RCC 7860 (cell line): ENCODE measurements at places on chromosomes 12 and 14.

GRCh38 chr12:69886715-69887114 lies 61.7 kb downstream of the MYRFL start:
- DNase-seq, result no peak

DNA sequence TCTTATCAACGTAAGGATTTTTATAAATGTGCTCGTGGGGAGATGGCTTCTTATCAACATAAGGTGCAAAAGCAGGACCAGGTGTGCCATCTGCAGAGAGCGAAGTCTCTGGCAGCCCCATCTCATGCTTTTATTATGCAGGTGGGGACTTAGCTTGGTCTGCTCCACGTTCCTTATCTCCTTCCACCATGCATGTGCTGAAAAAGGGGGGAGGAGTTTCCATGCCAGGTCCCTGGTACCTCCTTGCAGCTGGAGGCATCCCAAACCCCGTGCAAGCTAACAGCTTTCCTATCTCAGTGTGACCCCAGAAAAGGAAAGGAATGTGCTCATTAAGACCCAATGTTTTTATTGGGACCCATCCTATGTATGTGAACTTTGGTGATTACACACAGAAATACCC lies 608.5 kb downstream of the TMEM121 start:
- no peak for DNase-seq

- no peak for DNase-seq
Observed at GRCh38 chr14:26959972-26960660, 362.3 kb upstream of the NOVA1 start.

GRCh38 chr14:101027966-101028365 lies 124.4 kb upstream of the RTL1 start:
- no peak for DNase-seq

- DNase-seq, result no peak
Observed at GRCh38 chr12:108394196-108394595, 55.1 kb upstream of the CMKLR1 start.

GRCh38 chr14:95140060-95140858 lies 17.1 kb downstream of the DICER1 start:
- DNase-seq, result no peak

GRCh38 chr12:15688202-15688736 lies 100.9 kb downstream of the EPS8 start:
- no peak for DNase-seq

DNA sequence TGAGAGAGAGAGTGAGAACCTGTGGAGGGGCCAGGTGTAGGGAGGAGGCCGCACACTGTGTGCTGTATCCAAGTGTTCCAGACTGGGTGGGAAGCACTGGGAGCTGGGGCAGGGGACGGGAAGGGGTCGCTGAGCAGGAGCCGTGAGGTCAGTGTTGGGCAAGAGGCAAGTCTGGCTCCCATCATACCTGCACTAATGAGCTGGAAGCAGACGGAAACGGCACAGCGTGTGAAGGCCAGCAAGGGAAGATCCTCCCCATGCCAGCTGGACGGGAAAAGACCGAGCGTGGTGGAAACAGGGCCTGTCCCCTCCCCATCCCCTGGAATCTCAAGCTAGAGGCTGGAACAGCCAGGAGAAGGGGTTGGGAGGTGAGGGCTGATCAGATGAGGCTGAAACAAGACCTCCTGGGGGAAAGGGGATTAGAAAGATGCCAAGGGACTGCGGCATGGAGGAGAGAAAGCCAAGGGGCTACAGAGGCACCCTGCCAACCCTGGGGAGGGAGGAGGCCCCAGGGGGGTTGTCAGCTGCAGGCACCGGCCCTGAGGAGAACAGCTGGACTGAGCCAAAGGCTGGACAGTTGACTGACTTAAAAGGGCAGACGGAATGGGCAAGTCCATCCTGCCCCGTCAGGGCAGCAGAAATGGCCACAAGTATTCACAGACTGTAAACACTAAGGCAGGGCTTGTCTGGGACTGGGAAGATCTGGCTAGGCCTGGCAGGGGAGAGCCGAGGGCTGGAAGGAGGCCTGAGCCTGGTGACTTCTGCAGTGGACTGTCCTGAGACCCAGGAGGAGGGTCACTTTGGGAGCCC lies 19.0 kb upstream of the LTBP2 start:
- no peak for DNase-seq

DNA sequence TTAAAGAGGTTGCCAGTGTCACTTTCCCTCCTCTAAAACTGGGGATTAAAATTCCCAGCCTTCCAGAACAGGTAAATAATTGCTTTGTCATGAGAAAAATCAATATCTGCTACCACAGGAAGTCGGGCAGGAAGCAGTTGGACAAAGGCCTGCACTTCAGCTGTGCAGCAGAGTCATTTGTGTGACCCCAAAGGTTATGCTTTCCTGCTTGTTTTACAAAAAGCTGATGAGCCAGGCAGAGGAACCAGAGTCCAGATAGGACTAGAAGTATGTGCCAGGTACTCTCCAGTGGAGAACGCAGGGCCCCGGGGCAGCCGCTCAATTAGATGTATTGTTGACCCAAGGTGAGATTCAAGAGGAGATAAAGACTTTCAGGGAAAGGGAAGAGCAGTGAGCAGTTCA lies 117.1 kb upstream of the FRMD6 start:
- DNase-seq, result peak; percentile 54

GRCh38 chr12:89661706-89662330 lies 46.8 kb downstream of the ATP2B1 start:
- DNase-seq, result no peak

DNA sequence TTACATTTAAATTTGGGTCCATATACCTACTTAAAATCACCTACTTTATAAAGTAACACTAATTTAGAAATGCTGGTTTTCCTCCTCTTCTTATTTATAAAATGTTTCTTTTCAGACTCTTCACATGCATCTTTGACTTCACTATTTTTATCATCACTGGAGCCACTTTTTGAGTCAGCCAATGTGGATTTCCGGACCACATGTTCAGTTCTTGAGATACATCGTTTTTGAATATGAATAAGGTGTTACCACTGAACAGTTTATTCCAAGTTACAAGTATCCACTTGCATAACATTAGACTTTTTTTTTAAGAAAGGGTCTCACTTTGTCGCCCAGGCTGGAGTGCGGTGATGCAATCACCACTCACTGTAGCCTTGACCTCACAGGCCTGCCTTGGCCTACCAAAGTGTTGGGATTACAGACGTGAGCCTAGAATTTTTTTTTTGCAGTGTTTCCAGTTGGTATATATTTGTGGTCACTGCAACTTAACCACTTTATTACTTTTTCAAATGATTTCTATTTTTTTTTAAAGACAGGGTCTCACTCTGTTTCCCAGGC lies 5.7 kb downstream of the FNTB start:
- DNase-seq, result no peak

- no peak for DNase-seq
Observed at GRCh38 chr12:17976202-17976601, 113.8 kb downstream of the RERGL start.

GRCh38 chr14:65486863-65487262 lies 74.3 kb downstream of the FUT8 start:
- no peak for DNase-seq

- DNase-seq, result no peak
Observed at GRCh38 chr12:20011200-20011599, 357.1 kb upstream of the PDE3A start.

GRCh38 chr12:104313568-104314241 lies 10.2 kb downstream of the EID3 start:
- DNase-seq, result no peak

- no peak for DNase-seq
Observed at GRCh38 chr14:52575858-52576257, 23.2 kb downstream of the GPR137C start.

DNA sequence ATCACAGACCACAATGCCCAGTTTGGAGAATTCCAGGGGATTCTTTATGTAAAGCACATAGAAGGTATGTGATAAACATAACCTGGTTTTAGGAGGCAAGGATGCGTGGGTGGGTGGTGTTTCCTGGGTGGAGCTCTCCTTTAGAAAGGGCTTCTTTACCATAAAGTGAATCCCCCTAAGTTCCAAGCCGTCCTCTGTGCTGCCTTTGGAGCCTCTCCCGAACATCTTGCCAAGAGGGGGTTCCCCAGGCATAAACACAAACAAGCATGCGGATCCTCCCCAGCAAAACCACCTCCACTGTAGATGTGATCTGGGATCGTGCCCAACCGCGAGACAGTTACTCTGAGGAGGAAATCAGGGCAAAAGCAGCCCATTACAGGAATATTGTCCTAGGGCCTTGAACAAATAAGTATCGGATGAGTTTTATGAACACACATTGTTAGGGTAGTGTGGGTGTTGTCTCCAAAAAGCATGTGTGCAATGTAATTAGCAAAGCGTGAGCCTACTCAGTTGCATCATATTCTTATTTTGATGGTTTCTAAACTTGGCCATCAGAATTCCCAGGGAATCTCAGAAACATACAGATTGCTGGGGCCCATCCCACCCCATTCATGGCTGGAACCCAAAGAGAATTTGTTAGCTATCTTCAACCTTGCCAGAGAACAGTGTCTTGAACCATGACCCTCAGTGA lies 48.8 kb upstream of the CORO1C start:
- no peak for DNase-seq

DNA sequence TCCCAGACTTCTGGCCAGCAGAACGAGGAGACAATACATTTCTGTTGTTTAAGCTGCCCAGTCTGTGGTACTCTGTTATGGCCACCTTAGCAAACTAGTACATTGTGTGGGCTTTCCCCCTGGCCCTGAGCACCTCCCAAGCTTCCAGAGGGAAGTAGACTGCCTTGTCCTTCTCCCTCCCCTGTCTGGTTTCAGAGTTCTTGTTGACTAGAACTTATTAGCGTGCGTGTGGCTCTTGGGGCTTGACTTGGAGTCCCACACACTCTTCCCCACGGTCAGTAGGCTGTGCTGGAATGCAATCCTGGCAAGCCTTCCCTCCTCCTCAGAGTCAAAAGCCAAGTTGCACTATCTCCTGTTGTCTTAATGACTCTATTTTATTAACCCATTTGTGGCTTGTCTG lies 27.7 kb downstream of the FBLN5 start:
- no peak for DNase-seq

DNA sequence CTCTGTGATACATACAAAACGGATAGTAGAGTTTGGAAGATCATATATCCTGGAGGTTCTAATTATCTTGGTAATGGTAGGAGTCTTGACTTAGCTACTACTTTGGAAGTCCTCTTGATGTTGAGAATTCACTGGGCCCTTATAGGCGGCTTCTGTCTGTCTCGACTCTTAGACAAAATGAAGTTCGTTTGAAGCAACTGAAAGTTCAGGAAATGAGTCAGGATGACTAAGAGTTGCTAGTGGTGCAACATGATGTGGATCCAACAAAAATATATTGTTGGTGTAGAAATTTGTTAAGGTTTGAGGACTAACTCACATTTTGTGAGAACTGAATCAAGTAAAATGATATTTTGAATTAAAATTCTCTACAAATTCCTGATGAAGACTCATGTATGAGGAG lies 272.7 kb downstream of the AEBP2 start:
- peak; percentile 73 for DNase-seq

- no peak for DNase-seq
Observed at GRCh38 chr12:31929027-31929526, 30.1 kb upstream of the RESF1 start.
